ENCODE measurements at places on chromosomes 3 and 15.

- DNase-seq = no peak
Observed at GRCh38 chr3:59341459-59341858, 291.6 kb upstream of the CFAP20DC start.

DNA sequence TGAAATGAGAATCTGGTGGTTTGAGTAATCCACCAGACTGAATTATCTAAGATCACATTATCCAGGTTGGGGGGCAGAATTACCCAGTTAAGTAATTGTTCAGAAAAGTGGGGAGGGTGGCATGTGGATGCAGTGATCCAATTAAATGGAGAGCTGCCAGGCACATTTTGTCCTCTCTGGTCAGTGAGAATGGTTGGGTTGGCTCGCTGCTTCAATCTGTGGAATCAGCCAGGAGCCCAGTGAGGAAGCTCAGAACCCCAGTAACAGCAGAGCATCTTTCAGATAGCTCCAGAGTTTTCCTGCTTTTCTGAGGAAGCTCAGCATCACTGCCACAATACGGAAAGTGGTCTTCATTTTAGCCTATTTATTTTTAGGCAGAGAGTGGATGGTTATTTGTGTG is 6.4 kb upstream of the EXOG start:
- no peak for DNase-seq

DNA sequence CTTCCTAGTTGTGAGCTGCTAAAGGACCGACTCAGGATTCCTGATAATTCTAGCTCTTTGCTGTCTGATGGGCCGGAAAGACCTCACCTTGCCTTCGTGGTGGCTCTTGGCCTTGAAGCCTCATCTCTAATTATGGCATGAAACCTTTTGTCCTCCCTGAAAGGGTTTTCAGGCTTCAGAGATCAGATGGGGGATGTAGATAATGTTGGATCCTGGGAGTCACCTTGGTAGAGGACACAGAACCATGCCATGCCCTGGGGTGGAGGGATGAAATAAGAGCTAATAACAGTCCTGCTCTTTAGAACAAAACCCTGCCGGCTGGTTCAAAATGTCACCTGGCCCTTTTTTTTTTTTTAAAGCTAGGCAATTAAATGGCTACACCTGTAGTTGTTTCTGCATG is 50.8 kb upstream of the SYN2 start:
- DNase-seq = no peak

GRCh38 chr15:31034152-31034551 is 42.7 kb upstream of the MTMR10 start:
- DNase-seq = no peak

DNA sequence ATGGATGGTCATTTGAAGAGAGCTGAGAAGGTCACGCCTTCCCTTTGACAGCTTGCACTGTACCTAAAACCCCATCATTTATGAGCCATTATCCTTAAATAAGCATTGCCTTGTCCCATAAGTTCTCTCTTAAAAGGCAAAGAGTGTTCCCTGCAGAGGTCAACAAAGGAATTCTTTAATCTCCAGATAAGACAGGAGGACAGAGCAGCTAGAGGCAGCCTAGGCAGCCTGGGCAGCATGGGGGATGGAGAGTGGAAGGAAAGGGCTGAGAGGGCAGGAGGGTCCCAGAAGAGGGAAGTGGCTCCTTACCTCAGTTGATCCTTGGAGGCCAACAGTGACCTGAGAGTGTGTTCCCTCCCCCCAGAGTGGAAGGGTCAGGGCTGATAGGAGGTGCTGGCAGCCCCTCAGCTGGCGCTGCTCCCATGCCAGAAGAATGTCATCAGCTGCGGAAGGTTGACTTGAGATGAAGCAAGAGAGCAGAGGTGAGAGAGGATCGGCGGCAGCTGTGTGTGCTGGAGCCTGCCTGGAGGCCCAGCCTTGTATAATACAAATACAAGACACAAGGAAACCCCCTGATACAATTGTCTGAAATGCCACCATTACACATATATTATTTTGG is 12.8 kb downstream of the KBTBD13 start:
- DNase-seq = no peak

DNA sequence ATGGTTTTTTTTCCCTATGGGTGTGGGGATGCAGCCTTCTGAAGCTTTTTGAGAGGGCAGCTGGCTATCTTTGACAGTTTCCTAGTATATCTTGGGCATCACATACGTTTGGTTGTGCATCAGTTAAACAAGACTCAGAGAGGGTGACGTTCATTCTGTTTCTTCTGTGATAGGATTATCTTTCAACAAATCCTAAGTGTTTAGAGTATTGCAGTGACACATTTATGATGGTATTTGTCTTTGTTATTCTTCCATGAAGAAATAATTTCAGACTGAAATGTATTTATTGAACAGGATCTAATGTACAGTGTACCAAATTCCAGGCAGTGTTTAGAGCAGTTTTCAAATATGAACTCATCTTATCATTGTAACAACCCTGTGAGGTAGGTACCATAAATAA is 114.4 kb downstream of the PLCL2 start:
- no peak for DNase-seq

All from stimulated activated CD8-positive, alpha-beta memory T cell treated with anti-CD3 and anti-CD28 coated beads, Interleukin-4, amount 100 ng/mL, for 4 hours (primary cell).